Activated CD8-positive, alpha-beta memory T cell treated with anti-CD3 and anti-CD28 coated beads, Interleukin-2, amount 10 ng/mL, durations not matched to agents 7 days and 5 days (primary cell): ENCODE measurements at places on chromosomes 4 and X. TPM values are rescaled to one million over a fixed set of nuclear protein-coding genes. Genes with fewer than 3 reads are reported as not detected.

The SLC4A4 gene
- total RNA-seq, result 3.9 TPM

GRCh38 chrX:133794126-133794525, 191.3 kb downstream of the GPC3 start:
- no peaks in the 10 kb centered on the region for H3K4me1 ChIP-seq
- peaks cover 2% of the 10 kb centered on the region for H3K27me3 ChIP-seq
- no peaks in the 10 kb centered on the region for H3K36me3 ChIP-seq

The GNRHR gene
- total RNA-seq, result not detected

The CT45A10 gene
- total RNA-seq, result not detected

- DNase-seq, result no peak
- H3K4me1 ChIP-seq, result no peaks in the 10 kb centered on the region
- H3K27me3 ChIP-seq, result no peaks in the 10 kb centered on the region
- no peak overlapping the region for H3K27ac ChIP-seq
Measured at GRCh38 chr4:111873801-111874200, 271.5 kb upstream of the FAM241A start.

DNA sequence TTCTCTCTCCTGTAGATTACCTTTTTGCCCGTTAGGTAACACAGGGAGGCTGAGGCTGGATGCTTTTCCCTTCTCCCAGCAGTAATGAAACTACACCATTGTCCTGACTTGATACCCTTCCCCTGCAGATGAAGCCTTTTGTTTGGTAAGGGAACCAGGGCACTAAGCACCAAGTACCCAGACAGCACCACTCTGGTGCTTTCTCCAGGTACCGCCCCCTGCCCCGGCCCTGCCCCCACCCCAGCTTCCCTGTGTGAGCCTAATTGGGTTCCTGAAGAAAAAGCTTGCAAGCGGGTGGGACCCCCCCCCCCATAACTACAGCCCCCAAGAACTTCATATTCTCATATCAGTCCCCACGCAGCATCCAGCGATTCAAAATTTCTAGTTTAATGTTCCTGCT, 79.8 kb downstream of the JADE3 start:
- no peak overlapping the region for H3K4me3 ChIP-seq
- no peak overlapping the region for H3K27ac ChIP-seq
- H3K4me1 ChIP-seq, result peaks cover 2% of the 10 kb centered on the region
- no peak for DNase-seq
- no peaks in the 10 kb centered on the region for H3K27me3 ChIP-seq
